ENCODE measurements at places on chromosomes 4 and X. TPM values are rescaled to one million over a fixed set of nuclear protein-coding genes. Genes with fewer than 3 reads are reported as not detected.

Gene GC
- polyA plus RNA-seq: 0.18 TPM

Gene TCEAL6
- polyA plus RNA-seq: not detected

Gene BEX2
- polyA plus RNA-seq: 0.54 TPM

Gene SLC25A4
- polyA plus RNA-seq: 30.3 TPM

Gene FABP2
- 0.72 TPM for polyA plus RNA-seq

Gene SOX3
- not detected for polyA plus RNA-seq

Gene PHOX2B
- not detected for polyA plus RNA-seq

Gene KIAA1210
- polyA plus RNA-seq: not detected

Gene CABS1
- not detected for polyA plus RNA-seq

Gene TLR2
- polyA plus RNA-seq: 0.63 TPM

All from HepG2 (cell line).